ENCODE measurements at places on chromosomes 6 and 20. TPM values are rescaled to one million over a fixed set of nuclear protein-coding genes. Genes with fewer than 3 reads are reported as not detected.

MPIG6B gene
- not detected for total RNA-seq

PNLDC1 gene
- 0.57 TPM for total RNA-seq

PTCRA gene
- not detected for total RNA-seq

SEMG1 gene
- not detected for total RNA-seq

CCM2L gene
- total RNA-seq, result not detected

HTR1E gene
- total RNA-seq, result not detected

PLCB1 gene
- 12.8 TPM for total RNA-seq

ZNF391 gene
- 3.6 TPM for total RNA-seq

BTNL2 gene
- not detected for total RNA-seq

LRP11 gene
- total RNA-seq, result 4.1 TPM

TBXT gene
- total RNA-seq, result not detected

PTPRK gene
- 7.9 TPM for total RNA-seq

ALDH8A1 gene
- 0.91 TPM for total RNA-seq

ZBTB22 gene
- 7.1 TPM for total RNA-seq

PLEKHG1 gene
- 7.0 TPM for total RNA-seq

KHDC1 gene
- total RNA-seq, result 5.1 TPM

TNF gene
- total RNA-seq, result 161 TPM

PCK1 gene
- total RNA-seq, result not detected
